LHCN-M2 (cell line): ENCODE measurements at places on chromosomes 6 and 20. TPM values are rescaled to one million over a fixed set of nuclear protein-coding genes. Genes with fewer than 3 reads are reported as not detected.

- DNase-seq = no peak
These were observed 35.6 kb upstream of the PRELID3B start for GRCh38 chr20:59078231-59078630.

Gene IDH3B
- 129 and 130 TPM in 2 replicates for total RNA-seq

Gene GSTA2
- not detected in 2 replicates for total RNA-seq

- DNase-seq = peak; percentile 91
These were observed 409.9 kb upstream of the MARCKS start for GRCh38 chr6:113447088-113447831.

DNA sequence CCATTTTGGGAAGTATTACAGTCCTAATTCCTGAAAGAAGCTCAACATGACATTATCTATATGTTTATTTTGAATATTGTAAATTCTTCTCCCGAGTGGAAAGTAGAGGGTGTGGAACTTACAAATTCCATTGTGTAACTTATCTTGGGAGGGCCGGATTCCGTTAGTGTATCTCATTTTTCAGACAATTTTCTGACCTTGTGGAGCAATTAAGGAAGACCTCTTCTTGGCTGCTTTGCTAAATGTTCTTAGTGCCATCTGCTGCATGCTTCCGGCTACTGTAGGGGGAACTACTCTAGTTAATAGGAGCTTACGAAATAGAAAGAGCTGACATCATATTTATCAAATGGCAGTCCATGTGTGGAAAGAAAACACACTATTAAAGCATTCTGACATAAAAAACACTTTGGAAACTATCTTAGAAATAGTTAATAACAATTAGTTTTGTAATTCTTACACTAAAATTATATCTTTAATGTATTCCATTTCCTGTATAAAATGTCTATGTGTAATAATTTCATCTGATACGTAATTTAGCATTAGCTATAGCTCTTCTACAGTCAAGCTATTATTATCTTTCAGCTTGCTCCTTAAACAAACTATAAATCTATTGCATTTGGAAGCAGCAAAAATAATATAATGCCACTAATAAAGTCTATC lies 41.5 kb upstream of the KCNQ5 start:
- DNase-seq = peak; percentile 89

Gene C6orf58
- not detected in 2 replicates for total RNA-seq

- DNase-seq = no peak
These were observed 41.1 kb downstream of the GMDS start for GRCh38 chr6:2204272-2204671.

Gene PDSS2
- 10.7 and 11.0 TPM in 2 replicates for total RNA-seq

- DNase-seq = no peak
These were observed 28.2 kb upstream of the FABP7 start for GRCh38 chr6:122751326-122751725.

DNA sequence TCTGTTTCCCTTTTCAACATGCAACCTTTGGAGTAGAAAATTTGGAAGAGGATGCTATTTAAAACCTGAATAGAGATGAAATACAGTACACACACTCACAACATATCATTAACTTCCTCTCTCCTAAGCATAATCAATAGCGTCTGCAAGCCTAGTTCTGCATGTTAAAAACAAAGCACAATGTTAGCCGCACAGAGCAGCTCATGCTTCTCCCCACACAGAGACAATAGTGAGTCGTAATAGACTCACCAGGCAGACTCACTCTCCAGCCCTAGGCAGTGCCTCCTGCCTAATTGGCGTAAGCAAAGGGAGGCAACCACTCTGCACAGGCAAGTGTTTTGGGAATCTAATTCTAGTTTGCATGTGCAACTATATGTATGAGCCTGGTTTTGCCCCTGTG lies 45.8 kb upstream of the ARID1B start:
- peak; percentile 67 for DNase-seq

DNA sequence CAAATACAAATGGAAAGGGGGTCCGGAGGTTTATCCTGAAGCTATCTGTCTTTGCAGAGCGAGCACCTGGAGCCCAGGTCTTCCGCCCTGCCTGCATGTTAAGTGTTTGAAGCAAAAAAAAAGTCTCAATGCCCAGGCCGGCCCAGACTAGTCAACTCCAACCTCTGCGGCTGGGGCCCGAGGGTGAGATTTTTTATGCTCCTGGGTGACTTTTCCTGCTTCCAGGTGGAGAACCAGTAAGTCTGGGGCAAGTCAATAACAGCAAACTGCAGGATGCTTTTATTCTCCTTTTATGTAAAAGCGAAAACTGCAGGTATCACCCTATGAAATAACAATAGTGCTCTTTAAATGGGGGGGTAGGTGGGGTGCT lies 2.0 kb upstream of the ZBP1 start:
- DNase-seq = no peak

DNA sequence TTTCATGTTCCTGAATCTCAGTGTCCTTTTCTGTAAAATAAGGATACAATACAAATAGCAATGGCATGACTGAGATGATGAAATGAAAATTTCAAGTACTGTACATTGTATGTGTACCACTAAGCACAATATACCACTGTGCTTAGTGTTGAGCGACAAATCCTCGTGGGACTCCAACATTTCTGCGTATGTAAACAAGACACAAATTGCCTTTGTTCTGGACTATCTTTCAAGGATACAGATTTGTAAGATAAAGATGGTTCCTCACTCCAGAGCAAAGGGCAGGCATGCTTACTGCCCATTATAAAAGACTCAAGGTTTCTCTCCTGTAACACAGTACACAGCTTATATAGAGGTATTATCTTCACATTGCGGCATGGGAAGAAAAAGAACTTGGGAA lies 6.0 kb downstream of the RARS2 start:
- no peak for DNase-seq

GRCh38 chr6:41638935-41639808 lies 904 bp downstream of the MDFI start:
- no peak for DNase-seq

- no peak for DNase-seq
These were observed 4.4 kb downstream of the PNLDC1 start for GRCh38 chr6:159804504-159804903.

Gene KIF16B
- total RNA-seq = 7.3 and 8.6 TPM in 2 replicates

Gene RBPJL
- not detected in 2 replicates for total RNA-seq
